ENCODE measurements at places on chromosomes 12 and 14.
A peak's percentile ranks its signal among the peaks of the same experiment; 100 is the strongest.

- DNase-seq: no peak
These were observed 17.5 kb downstream of the RASSF3 start for GRCh38 chr12:64627771-64628170.

GRCh38 chr14:68977718-68978171 lies 1.4 kb downstream of the ACTN1 start:
- peak; percentile 83 for DNase-seq

- no peak for DNase-seq
These were observed 15.9 kb upstream of the FAR2 start for GRCh38 chr12:29133181-29133580.

- no peak for DNase-seq
These were observed 720.9 kb downstream of the FSCB start for GRCh38 chr14:43786066-43786762.

DNA sequence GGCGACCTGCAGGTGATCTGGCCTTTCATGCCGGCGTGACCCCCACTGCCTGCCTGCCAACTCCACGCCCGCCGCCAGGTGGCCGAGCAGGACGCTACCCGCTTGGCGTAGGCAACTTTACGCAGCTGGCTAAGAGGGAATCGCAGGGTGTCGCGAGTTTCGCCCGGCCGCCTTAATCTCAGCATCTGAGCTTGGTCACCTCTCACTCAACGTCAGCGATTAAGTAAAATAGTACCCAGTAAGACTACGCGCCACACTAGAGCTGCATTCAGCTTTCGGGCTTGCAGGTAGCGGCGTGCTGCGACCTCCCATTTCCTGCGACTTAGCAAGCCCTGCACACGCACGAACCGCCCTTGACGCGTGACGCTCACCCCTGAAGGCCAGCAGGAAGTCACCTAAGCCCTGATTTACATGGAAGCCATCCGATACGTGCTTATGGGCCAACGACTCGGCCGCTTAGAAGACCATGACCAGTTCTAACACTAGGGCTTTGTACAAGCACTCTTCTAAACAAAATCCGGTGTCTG lies 33.2 kb downstream of the WBP11 start:
- DNase-seq: peak; percentile 26

DNA sequence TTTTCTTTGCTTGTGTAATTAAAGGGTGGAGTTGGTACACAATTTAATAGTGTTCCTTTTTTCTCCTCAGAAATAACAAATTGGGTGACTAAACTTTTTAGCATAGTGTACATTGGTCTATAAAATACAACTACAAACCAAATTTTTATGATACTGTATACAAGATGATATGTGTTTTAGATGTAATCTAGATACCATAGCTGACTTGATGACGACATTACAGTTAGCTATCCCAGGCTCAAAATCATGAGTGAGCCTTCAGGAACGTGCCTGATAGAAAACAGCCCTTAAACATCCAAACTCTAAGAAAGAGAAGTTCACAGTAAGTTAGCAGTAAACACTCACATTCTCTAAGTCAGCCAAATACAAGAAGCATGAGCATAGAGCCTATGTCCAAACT lies 99.0 kb upstream of the SSTR1 start:
- peak; percentile 94 for DNase-seq
